ENCODE measurements at places on chromosomes 3 and 15.
A peak's percentile ranks its signal among the peaks of the same experiment; 100 is the strongest.

DNA sequence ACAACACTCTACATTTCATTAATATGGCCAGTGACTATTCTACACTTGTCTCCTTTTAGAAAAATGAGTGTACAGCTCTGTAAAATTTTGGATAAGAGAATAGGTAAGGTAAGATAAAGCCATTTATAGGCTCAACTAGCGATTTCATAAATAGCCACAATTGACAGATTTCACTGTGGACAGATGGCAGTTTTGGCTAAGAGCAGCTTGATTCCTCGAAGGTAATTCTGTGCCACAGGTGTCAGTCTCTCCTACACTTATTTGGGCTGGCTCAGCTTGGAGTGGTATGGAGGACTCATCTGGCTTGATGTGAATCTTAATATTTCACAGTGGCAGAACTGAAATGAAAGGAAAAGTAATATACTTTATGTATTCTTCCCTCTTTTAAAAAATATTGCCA lies 536.7 kb upstream of the TBL1XR1 start:
- DNase-seq: no peak

GRCh38 chr3:132381348-132381944 lies 35.9 kb upstream of the DNAJC13 start:
- no peak for DNase-seq

DNA sequence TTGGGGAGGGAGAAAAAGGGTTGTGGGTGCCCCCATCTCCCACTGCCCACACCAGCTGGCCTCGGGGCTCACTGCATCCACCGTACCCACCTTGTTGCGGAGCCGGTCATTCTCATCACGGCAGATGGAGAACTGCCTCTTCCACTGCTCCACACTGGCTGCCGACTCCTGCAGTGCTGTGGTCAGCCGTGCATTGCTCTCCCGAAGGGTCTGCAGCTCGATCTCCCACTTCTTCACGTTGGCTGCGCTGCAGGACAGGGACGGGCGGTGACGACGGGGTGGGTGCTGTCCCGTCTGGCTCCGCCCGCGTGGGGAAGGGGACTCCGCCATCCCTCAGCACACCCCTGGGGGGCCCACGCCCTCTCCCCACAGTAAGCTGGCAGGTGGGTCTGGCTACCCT lies 45.1 kb downstream of the WHAMM start:
- no peak for DNase-seq

GRCh38 chr3:149353581-149354184 lies 20.2 kb upstream of the TM4SF18 start:
- no peak for DNase-seq

DNA sequence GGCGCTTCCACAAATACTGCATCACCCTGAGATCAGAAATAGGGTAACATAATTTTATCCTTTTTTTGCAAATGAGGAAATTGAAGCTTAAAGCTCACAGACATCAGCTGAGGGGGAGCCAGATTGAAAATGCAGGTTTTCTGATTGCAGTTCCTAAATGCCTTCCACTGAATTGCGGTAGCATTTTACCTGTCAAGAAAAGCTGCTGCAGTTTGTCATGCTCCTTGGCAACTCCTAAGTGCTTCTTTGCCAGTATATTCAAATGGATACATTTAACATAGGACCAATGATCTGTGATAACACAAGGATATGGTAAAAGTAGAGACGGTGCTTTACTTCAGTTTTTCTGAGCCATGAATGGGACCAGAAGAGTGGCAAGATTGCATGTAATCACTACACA lies 50.5 kb downstream of the SPATA16 start:
- no peak for DNase-seq

- DNase-seq: no peak
Measured at GRCh38 chr15:87416591-87417257, 839.8 kb downstream of the NTRK3 start.

DNA sequence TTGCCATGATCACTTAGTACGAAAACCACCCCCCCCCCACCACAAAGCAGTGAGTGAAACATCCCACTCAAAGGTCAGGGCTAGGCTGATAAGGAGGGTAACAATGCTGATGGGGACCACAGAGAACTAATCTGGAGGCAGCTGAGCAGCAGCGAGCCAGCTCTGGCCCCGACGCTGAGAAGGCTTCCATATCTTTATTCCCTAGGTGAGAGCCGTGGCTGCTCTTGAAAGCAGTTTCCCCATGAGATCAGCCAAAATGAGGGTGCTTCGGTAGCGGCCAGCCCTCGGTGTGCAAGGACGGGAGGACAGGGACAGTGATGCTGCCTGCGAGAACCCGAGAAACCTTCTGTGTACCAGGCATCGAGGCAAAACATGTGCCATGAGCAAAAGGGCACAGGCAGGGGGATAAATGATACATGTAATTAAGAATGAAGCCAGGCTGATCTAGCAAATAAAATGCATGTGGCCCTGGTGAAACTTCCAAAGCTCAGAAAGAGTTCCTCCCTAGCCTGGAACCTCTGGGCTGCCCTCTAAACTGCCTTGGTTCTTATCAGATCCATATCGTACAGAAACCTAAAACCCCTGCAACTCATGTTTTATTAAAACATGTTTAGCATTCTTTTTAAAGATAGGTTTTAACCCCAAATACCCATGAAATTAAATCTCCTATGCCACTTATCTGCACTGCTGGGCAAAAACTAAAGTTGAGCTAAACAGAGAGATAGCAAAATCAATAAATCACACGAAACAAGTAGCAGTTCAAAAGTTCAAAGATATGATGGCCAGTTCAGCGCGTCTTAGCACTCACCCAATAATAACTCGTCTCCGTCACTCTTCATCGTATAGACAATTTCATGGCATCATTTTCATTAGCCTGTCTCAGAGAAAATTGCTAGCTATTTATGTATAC lies 337.3 kb downstream of the FOXP1 start:
- no peak for DNase-seq

DNA sequence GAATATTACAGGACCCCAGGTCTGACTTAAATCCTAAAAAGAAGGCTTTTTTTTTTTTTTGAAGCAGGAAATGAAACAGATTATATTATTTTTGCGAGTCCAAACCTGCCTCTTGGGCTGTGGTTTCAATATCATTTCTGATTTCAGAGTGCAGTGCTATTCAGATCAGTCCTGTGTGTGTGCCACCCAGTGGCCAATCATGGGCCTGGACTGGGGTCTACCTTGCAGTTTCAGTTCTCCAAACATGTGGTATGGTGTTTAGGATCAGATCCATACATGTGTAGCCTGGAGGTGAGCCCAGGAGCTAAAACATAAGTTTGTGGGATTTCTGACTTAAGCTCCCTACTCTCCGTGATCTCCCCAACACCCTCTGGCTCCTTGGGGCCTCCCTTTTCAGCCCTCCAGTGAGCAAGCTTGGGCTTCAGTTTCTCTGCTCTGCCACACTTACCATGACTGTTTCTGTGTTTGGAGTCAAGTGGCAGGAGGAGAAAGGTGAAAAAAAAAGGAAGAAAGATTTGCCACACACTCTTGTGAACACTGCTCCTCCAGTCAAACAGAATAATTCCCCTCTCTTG lies 12.1 kb upstream of the THSD4 start:
- peak; percentile 43 for DNase-seq

DNA sequence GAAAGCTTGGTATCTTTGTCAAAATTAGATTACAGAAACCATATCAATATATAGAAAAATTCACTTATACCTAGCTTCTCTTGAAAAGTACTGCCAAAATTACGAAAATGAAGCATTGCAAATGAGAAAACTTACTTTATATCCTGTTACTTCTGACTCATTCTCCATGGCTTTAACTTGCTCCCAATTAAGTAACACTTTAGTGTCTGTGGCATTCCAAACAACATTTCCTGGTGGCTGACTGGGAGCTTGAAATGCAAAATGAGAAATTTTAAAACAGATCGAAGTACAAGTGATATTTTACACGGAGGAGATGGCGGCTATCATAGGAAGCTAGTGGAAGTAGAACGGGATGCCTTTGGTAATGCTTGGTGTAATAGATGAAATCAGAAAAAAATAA lies 347.3 kb downstream of the CNTN3 start:
- DNase-seq: no peak

DNA sequence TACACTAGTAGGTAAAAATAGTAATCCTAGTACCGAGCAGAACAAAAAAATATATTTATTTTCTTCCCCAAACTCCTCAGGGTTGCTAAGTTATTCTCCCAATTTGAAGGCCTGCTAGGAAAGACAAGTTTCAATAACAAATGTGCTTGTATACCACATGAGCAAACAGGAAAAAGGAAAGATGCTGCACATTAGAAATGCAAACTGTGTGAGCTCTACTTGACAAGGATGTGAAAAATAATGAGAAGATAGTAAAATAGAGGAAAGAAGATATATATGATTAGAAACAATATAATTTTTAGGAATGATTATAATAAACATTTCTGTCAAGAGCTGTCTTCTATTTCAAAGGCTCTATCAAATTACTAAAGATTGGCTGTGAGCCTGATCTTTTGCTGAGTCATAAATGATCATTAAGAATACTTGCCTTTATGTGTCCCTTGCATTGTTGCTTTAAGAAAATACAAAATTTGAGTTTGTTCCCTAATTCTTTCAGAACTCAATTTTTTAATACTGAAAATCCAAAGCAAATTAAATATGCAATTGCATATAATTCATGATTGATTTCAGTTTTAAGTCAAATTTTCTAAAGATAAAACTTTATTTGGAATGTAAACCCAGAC lies 174.2 kb downstream of the NEK10 start:
- no peak for DNase-seq

DNA sequence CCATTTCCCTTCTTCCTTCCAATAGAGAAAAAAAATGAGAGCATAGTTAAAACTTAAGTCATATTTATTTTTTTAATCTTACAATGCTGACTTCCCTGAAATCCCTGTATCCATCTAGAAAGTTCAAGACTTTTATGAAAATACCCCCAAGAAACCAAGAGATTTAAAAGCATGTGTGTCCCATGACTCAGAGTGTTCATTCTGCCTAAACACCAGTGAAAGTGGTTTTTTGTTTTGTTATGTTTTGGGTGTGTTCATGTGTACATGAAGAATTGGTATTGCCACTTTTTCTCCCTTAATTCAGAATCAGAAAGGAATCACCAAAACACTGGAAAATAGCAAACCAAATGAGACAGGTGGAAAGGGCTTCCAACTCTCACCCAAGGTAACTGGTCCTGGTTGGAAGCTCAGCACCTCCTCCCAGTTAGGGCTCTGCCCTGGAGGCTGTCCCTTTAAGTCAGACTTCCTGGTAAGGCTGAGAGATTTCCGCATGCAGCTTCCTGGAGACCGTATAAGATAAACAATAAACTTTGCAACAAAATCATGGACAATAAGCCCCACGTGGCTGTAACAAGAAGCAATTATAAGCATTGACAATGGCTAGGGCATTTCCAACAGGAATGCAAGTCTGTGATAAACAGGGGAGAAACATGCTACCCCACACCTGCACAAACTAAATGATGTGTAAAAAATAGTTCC lies 121.9 kb upstream of the ARHGEF3 start:
- no peak for DNase-seq

DNA sequence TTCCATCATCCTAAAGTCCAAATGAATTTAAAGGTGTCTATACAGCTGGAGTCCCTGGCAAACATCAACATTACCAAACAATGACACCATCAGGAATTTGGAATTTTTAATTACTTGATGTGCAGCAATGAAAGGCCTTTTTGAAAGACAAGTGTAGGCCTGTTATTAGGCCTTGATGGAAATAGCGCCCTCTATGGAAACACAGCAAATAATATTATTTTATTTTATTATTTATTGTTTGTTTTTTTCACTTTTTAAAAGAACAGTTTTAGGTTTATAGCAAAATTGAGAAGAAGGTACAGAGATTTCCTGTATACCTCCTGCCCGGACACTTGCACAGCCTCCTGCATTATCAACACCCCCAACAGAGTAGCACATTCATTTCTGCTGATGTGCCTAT lies 18.1 kb upstream of the OR5AC2 start:
- DNase-seq: no peak

GRCh38 chr3:11606865-11607440 lies 36.8 kb downstream of the VGLL4 start:
- DNase-seq: no peak

- no peak for DNase-seq
Measured at GRCh38 chr15:31169558-31169957, 68.0 kb upstream of the TRPM1 start.

- DNase-seq: peak; percentile 75
Measured at GRCh38 chr15:83207009-83207659, 489 bp downstream of the HDGFL3 start.

- DNase-seq: no peak
Measured at GRCh38 chr3:114660808-114661207, 367.0 kb downstream of the TIGIT start.

GRCh38 chr3:71646971-71647370 lies 63.4 kb upstream of the FOXP1 start:
- DNase-seq: no peak

GRCh38 chr3:147412917-147413685 lies 3.9 kb downstream of the ZIC1 start:
- DNase-seq: no peak

DNA sequence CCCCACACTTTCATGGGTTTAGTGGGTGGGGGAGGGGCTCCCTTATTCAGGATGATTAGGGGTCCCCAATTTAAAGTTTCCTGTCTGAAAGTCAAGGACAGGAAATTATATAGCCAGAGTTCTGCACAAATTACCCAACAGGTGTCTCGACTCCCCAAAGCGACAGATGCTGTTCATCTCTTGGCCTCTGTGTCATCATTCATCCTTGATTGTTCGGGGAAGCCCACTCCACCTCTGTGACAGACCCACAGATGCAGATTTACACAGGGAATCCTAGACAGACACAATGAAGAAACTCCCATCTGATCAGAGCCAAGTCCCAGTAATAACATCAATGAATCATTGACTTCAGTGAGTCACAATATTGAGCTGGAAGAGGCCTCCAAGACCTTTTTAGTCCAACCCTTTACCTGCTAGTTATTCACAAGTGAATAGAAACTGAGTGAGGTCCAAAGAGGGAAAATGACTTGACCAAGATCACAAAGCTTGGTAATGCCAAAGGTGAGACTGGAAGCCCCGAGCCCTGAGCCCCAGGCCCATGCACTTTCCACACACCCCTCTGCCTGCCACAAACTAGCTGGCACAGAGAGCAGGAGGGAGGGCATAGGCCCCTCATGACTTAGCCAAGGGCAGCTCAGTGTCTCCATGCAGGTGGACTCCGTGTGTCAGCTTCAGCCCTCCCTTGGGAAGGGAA lies 7.9 kb upstream of the SRP14 start:
- peak; percentile 72 for DNase-seq

DNA sequence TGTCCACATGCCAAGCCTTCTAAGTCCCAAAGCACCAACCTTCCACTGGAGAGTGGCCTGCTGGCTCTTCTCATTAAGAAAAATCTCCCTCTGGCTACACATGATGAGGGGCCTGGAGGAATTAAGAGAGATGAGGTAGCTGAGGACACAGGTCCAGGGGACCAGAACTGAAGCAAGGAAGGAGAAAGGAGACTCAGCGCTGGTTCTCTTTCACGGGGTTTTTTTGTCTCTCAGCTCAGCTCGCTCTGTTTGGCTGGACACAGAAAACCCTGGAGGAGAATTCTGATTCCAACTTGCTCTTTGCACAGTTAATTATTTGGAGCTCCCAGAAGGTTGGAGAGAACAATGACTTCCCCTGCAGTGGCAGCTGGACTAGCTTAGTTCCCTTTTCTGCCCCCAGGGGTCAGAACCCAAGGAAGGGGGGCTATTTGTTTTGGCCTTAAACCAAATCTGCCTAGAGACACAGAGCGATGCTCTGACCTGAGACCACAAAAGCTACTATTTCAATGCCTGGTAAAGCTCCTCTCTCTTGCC lies 507.6 kb downstream of the FHIT start:
- DNase-seq: no peak

Measured in coronary artery (tissue), 2 donors.